ENCODE measurements at places on chromosomes 3 and 15.

DNA sequence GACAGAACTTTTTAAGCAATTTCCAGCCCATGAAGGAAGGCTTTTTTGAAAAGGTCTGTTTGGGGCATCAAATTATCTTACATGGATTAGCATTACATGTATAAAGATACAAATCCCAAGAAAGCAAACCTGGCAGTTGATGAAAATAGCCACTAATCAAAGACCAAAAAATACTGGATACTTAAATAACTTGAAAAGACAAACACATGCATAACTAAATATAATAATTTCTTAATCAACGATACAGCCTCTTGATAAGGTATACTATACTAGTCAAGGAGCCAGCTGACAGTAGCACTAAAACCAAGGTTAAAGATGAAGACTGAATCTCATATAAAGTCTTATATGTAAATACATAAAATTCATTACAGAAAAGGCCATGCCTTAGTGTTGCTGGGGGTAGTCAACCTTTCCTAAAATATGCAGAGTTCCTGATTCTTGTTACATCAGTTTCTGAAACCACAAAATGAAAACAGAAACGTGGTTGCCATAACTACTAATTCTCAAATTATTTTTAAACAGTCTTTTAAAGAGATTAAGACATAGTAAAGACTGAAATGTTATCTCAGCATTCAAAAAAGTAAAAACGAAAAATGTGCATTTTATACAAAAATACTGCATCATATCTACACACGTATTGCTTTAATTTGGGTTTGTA is 2.0 kb downstream of the ANKRD28 start:
- DNase-seq: no peak

- DNase-seq: no peak
Measured at GRCh38 chr3:21174461-21174860, 576.5 kb downstream of the ZNF385D start.

- DNase-seq: no peak
Measured at GRCh38 chr15:88002706-88003105, 253.8 kb downstream of the NTRK3 start.

GRCh38 chr15:60964527-60964926 is 264.6 kb downstream of the RORA start:
- no peak for DNase-seq

DNA sequence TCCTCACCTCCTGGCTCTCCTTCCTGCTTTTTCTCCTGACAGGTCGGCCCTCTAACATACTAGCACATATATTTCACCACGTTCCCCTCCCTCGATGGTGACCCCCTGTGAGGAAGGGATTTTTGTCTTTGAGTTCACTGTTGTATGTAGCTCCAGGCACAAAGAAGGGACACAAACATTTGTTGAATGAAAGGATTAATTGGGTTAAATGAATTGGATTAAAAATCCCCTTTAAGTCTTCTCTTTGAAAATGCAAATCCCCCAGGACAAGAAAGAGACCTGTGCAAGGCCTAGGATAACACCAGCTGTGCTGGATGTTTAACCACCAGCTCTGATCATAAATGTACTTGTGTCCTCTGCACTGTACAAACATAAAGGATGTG is 3.3 kb downstream of the CALML4 start:
- DNase-seq: no peak

- DNase-seq: no peak
Measured at GRCh38 chr3:154274348-154274747, 49.9 kb downstream of the DHX36 start.

GRCh38 chr3:10768708-10769394 is 47.2 kb upstream of the SLC6A11 start:
- DNase-seq: no peak

- no peak for DNase-seq
Measured at GRCh38 chr15:38503496-38503895, 49.6 kb downstream of the FAM98B start.

DNA sequence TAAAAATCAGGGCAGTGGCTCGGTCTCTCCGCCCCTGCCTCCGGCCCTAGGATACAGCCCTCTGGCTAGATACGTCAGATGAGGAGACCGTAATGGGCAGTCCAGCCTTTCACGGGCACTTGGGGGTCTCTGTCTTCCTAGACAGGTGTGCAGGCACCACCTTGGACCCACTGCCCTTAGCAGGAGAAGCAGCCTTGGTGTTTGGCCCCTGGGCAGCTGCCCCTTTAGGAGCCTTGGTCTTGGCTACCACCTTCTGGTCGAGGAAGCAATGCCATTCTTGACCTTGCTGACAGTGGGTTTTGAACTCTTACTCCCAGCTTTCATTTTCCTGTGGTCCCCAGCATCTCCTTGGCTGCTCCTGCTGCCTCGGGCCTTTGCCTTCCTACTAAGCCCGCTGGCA is 149.7 kb upstream of the FRMD4B start:
- DNase-seq: no peak

DNA sequence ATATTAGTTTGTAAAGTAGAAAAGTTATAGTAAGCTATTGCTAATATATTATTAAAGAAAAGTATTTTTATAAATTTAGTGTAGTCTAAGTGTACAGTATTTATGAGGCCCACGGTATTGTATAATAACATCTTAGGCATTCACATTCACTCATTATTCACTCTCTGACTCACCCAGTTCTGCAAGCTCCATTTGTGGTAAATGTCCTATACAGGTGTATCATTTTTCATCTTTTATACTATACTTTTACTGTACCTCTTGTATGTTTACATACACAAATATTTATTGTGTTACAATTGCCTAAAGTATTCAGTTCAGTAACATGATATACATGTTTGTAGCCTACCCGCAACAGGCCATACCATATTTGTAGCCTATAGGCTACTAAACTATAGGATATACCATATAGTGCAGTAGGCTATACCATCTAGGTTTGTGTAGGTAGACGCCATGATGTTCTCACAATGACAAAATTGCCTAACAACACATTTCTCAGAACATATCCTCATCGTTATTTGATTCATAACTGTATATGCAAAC is 246.8 kb upstream of the ALCAM start:
- no peak for DNase-seq

DNA sequence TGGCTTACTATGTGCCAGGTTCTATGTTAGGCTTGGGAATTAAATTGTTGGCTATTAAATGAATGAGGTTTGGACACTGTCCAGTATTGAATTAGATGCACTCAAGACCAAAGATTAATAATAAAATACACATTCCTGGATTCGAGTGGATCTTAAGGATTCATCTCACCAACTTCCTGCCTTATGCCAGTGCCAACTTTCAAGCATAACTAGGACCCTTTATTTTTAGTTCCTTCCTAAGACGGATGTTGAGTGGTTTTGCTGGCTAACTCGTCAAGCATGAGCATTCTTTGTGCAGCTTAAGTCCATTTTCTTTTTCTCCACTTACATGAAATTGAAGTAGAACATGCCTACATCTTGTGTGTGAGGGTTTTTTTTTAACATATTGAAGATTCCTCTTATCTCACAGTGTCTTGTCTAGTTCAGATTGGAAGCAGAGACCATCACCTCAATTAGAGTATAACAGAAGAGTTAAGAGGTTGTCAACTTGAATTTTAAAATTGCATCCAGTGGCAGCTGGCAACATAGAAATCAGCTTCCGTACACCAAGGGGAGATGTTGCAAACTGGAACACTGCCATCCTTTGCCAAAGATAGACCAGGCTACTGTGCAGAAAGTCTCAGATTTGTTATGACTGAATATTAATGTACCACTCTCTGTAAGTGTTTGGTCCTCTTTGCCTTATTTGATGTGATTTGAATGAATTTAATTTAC is 106.3 kb upstream of the BFSP2 start:
- DNase-seq: peak; percentile 63

DNA sequence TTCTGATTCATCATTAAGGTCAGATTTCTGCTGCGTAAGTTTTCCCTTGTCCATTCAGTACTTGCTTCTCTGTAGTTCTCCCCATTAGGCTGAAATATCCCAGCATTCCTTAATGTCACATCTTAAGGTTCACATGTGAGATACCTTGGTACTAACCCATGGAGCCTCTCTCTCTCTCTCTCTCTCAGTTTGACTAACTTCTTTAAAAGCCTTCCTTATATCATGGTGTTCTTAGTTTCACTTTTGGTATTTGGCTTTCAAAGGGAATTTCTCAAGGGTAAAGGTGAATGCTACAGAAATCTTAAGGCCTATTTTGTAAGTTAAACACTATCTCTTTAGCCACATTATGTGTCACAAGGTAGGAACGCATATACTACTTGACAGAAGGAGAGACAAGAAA is 427.3 kb upstream of the ZNF717 start:
- no peak for DNase-seq

- no peak for DNase-seq
Measured at GRCh38 chr3:58697561-58697960, 31.0 kb upstream of the FAM3D start.

DNA sequence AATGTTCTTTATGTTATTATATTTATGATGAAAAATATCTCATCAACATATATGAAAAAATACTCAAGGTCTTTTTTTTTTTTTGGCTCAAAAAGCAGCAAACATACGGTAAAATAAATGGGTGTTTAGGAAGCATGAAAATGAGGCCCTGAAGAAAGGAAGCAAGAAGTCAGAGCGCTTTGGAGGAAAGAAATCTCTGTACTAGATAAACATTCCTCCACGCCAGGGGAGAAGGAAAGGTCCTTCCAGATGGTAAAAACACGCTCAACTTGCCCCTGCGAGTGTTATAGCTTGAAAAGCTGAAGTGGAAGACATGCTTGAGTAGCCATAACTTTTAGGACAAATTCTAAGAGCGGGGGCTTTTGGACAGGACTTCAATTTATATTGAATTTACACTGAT is 52.9 kb downstream of the FEM1B start:
- DNase-seq: no peak

- no peak for DNase-seq
Measured at GRCh38 chr3:48157950-48158376, 30.3 kb downstream of the CDC25A start.

GRCh38 chr15:48225771-48226170 is 19.7 kb downstream of the SLC12A1 start:
- DNase-seq: no peak

GRCh38 chr15:26838742-26839460 is 28.0 kb upstream of the GABRA5 start:
- no peak for DNase-seq

- no peak for DNase-seq
Measured at GRCh38 chr3:152930516-152930915, 95.6 kb downstream of the P2RY1 start.

DNA sequence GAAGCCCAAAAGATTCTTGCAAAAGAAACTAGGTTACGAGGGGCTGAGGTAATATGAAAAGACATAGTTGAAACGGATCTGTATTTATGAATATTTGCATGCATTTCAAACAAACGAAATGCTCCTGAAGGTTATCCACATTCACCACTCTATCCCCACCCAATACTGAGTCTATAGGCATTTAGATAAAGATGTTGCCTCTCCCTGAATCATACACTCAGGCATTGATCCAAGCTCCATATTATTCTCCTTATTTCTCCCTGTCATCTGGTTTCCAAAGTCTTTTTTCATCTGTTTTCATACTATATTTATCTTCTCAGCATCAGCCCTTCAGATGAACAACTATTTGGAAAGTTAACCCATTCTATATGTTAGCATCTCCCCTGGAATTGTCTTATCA is 492.5 kb upstream of the TGFBR2 start:
- no peak for DNase-seq

- DNase-seq: no peak
Measured at GRCh38 chr15:74604983-74605794, 10.4 kb upstream of the CLK3 start.

DNA sequence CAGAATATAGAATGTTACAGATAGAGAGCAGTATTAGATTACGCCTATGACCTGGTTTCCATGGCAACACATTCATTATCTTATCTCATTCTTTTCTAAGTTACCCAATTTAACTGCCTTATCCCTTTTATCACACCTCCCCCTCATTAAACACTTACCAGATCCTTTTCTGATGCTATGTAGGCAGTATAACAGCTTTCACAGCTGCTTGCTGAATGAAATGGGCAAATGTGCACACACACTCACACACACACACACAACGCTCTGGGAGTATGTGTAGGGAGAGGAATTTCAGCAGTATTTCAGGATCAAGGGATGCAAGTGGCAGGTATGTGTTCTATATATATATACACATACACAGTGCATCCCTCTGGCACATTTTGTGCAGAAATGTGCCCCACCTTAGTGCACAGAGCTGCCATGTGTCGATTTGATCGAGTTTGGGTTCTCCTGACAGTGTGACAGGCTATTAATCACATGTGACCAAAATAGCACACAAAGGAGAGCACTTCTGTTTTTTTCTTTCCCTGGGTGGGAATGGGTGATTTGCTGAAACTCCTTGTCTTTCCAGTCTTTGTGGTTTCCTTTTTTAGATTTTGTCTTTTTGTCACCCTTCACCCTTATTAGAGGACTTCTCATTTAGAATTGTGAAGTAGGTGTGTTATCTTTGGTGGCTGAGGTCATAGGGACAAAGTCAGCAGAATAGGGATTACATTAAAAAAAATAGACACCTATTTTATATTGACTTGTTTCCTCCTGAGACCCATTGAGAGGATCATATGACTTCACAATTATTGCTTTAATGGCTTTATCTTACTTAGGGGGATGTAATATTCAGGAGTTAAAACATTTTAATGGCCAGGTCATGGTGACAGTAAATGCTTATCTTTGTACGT is 553.7 kb downstream of the PDCD6IP start:
- no peak for DNase-seq

DNA sequence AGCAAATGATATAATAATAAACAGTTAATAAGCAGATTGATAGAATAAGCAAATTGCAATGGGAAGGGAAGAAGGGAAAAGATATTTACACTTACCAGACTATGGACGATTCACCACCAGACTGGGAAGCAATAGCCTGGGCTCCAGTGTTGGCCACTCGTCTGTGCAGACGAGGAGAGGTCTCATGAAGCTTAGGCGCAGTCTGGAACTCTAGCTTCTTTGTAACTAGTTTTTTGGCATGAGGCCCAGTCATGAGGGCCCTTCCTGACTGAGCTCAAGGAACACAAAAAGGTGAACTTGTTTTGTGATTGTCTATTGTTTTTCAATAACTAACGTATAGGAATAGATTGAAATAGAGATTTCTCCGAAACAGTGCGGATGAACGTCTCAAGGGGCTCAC is 63.3 kb upstream of the GATM start:
- DNase-seq: no peak

DNA sequence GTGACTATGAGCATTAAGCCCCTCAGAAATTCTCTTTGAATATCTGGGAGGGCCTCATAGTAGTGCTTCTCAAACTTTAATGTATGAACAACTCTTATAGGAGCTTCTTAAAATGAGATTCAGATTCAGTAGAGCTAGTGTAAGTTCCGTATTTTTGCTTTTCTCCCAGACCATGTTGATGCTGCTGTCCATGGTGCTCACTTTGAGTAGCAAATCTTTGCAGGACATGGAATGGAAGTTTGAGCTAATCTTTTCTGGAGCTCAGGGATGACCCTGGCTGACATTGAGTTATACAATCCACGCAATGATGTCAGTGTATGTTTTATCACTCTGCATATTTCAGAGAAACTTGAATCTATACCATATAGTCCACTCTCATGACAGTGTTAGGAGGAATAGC is 134.2 kb downstream of the OTOL1 start:
- DNase-seq: no peak
